ENCODE measurements at places on chromosomes 1 and 21.

- no peak for DNase-seq
These were observed 48.0 kb downstream of the RHBG start for GRCh38 chr1:156416993-156417392.

- DNase-seq: no peak
These were observed 60.3 kb downstream of the FAAP20 start for GRCh38 chr1:2134266-2134620.

GRCh38 chr1:213686983-213687382 is 300.8 kb upstream of the PROX1 start:
- DNase-seq: no peak

- no peak for DNase-seq
These were observed 173.3 kb upstream of the PRMT6 start for GRCh38 chr1:106883208-106883607.

All from activated CD4-positive, CD25-positive, alpha-beta regulatory T cell (primary cell).